Epithelial cell of prostate (primary cell): ENCODE measurements at places on chromosomes 11 and 22.

DNA sequence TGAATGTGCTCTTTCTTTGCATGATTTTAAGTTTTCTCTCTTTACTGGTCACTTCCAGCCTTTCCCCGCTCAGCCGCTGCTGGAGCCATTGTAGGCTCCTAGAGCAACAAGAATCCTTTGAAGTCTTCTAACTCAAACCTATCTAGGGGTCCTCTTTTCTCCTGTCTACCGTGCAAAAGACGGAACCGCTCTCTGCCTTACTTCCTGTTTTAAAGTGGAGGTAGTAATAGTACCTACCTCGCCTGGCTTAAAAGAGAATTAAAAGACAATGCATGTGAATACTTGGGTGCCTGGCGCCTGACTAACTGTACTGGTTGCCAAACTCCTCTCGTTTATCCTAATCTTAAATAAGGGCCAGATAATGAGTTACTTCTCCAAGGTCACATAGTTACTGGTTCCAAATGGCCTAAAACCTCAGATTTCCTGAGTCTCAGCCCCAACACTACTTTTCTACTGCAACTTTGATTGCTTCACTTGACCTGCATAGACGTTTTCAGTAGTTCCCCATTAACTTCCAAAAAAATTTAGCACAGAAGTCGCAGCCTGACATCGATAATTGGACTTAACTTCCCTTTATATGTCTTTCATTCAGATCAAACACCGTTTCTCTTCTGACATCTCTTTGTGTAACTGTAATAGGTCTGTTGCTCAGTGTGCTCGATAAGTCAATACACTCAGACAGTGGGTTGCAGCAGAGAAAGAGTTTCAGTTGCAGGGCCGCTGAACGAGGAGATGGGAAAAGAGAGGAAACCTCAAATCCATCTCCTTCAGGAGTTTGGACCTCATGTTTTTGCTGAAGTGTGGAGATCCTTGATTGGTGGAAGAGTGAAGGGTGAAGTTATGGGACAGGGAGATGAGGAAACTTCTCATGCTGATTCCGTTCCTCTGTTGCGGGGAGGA lies 891 bp downstream of the SAMM50 start:
- DNase-seq = no peak

DNA sequence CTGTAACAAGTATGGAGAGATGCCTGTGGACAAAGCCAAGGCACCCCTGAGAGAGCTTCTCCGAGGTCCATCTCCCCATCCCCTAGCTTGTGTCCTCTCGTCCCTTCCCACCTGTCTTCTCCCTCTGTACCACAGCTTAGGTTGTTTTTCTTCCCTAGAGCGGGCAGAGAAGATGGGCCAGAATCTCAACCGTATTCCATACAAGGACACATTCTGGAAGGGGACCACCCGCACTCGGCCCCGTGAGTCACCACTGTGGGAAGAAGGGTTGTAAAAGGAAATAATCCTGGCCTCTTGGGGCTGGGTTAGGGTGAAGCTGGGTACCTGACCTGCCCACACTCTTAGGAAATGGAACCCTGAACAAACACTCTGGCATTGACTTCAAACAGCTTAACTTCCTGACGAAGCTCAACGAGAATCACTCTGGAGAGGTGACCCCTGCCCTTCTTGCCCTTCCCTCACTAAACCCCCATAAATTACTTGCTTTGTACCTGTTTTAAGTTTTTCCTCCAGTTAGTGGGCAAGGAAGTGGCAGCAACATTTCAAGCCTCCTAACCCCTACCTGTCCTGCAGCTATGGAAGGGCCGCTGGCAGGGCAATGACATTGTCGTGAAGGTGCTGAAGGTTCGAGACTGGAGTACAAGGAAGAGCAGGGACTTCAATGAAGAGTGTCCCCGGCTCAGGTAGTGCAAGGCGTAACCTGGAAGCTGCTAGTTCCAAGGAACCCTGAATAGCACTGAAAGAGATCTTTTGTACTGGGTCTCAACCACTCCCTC lies 3.1 kb downstream of the TAF10 start:
- no peak for DNase-seq

GRCh38 chr11:16846305-16846704 lies 107.9 kb downstream of the C11orf58 start:
- DNase-seq = no peak

- DNase-seq = no peak
These were observed 603 bp upstream of the ZFTA start for GRCh38 chr11:63769042-63769713.

GRCh38 chr11:60951606-60951903 lies 421 bp downstream of the SLC15A3 start:
- DNase-seq = no peak

GRCh38 chr22:24011735-24012068 lies 598 bp downstream of the CABIN1 start:
- no peak for DNase-seq

GRCh38 chr22:29071261-29072045 lies 1.4 kb upstream of the KREMEN1 start:
- DNase-seq = peak; percentile 64

GRCh38 chr22:41668971-41669911 lies 19.4 kb downstream of the SNU13 start:
- DNase-seq = no peak

DNA sequence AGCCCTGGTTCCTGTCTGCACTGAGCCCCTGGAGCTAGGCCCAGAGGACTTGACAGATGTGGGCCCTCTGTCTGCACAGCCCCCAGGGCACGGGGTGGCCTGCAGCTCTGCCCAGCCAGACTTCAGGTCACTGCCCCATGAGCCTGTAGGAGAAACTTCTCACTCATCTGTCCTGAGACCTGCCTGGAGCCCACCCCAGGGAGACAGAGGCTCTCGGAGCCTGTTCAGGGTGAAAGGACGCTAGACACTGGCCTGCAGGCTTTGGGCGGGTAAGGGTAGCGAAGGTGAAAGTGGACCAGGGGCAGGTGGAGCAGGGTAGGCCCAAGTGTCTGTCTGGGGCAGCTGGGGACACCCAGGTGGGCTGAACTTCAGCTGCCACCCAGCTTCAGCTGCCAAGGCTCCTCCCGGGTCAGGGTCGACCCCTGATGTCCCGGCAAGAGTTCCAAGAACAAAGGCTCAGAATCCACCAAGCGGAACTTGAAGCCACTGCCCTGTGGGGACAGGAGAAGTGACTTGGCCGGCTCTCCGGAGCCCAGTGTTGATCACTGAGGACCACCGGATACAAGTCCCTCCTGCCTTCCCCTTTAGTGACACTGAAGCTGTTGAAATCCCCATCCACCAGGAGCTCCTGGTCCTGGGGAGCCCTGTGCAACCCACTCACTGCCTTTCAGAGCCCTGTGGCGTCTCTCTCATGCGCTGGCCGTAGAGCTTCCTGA lies 90.3 kb downstream of the KCNQ1 start:
- DNase-seq = no peak

- DNase-seq = no peak
These were observed 47.4 kb downstream of the IGLL1 start for GRCh38 chr22:23532731-23533130.

DNA sequence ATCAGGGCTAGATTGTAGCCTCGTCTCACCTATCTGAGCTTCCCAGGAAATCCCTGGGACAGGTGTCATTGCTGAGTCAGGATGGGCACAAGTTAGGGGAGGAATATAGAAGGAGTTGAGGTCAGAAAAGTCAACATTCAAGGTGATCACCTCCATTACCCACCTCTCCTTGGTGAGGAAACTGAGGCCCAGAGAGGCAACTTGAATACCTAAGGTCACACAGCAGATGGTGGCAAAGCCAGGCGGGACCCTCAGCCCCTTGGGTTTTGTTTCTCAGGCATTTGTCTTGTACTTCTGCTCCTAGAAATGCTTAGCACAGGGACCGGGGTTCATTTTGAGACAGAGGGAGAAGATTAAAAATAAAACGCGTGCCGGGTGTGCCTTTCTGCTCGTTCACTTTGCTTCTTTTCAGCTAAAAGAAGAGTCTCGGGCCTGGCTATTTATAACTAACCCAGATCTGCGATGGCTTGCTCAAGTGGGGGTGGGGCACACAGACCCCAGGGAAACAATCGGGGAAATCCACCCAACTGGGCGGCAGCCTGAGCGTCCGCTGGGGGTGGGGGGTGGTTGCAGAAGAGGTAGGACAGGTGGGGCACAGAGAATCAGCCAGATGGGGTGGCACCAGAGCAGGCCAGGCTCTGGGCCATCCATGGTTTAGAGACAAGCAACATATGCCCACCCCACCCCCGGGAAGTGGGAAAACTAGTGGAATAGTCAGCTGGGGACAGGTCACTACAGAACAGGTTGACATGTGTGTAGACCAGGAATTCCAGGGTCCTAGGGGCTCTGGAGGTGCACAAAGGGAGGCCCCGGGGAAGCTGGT lies 3.9 kb upstream of the GNAZ start:
- no peak for DNase-seq

GRCh38 chr11:63672936-63673539 lies 1.9 kb upstream of the ATL3 start:
- no peak for DNase-seq

GRCh38 chr22:49503896-49504521 lies 323.7 kb downstream of the BRD1 start:
- no peak for DNase-seq

- DNase-seq = no peak
These were observed 133.8 kb downstream of the JRKL start for GRCh38 chr11:96523656-96524055.

- DNase-seq = peak; percentile 6
These were observed 561 bp downstream of the PGM2L1 start for GRCh38 chr11:74397501-74398243.

GRCh38 chr11:67345920-67346819 lies 7.2 kb downstream of the POLD4 start:
- DNase-seq = peak; percentile 94

DNA sequence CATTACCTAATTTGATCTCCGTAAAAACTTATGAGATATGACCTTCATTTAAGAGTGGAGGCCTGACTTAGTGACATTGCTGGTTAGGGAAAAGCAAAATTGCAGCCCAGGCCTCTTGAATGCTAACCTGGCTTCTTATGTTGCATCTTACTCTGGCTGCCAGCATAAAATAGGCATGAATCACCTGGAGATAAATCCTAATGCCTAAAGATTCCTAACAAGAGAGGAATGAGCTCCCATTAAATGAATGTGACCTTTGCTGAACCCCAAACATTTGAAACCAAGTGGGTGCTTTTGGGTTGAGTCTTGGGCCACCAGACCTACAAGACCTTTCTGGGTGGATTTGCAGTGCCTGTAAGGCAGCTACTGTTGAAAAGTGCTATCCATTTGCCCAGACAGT lies 1145.6 kb upstream of the TENM4 start:
- no peak for DNase-seq

DNA sequence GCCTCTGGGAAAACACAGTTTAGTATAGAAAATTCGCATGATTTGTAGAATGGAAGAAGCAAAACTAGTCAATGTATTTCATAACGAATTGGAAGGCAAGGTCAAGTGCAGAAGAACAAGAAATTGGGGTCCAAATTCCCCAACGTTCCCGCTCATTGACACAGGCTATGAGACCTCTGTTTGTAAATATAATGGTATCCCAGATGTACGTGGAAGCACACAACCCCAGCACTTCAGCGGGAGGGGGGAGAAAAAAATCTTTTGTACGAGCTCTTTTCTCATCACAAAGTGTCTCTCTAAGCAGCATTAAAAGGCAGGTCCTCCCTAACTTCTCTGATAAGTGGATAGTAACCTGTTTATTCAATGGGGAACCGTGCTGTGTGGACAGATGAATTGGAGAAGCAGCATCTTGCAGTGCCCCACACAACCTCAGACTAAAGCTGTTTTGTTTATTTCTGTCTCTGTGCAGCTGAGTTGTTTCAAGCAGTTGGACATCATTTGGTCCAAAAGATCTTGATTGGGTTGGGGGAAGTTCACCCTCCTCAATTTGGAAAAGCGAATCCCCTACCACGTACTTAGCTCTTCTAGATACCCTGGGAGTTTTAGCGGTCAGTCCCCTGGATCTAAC lies 1.1 kb upstream of the GAB2 start:
- no peak for DNase-seq

DNA sequence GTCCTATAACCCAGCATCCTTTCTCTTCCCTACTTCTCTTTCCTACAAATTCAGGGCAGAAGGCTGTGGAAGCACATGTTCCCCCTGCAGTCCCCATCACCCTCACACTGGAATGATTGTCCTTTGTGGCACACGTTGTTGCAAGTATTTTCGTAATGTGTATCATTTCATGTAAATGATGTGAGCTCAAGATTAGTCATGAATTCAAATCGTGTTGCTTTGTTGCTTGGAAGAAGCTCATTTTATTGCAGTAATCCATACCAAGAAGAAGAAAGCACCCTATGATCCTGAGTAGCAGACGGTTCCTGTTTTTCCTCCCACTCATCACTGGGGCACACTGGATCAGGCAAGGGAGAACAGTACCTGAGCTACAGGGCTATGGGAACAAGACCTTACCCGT lies 173.4 kb downstream of the NCAM1 start:
- no peak for DNase-seq

- no peak for DNase-seq
These were observed 70.1 kb downstream of the FAM181B start for GRCh38 chr11:82663535-82663934.
